HuH-7 (cell line): ENCODE measurements at places on chromosomes 5 and 9.

DNA sequence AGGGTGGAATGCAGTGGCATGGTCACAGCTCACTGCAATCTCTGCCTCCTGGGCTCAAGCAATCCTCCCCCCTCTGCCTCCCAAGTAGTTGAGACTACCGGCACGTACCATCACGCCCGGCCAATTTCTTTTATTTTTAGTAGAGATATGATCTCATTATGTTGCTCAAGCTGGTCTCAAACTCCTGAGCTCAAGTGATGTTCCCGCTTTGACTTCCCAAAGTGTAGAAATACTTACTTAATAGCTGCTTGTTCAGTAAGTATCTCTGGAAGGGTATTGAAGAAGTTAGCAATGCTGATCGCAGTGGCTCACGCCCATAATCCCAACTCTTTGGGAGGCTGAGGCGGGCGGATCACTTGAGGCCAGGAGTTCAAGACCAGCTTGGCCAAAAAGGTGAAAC, 35.7 kb upstream of the PLIN2 start:
- DNase-seq, result no peak

GRCh38 chr5:7169240-7169878, 226.6 kb upstream of the ADCY2 start:
- no peak for DNase-seq

DNA sequence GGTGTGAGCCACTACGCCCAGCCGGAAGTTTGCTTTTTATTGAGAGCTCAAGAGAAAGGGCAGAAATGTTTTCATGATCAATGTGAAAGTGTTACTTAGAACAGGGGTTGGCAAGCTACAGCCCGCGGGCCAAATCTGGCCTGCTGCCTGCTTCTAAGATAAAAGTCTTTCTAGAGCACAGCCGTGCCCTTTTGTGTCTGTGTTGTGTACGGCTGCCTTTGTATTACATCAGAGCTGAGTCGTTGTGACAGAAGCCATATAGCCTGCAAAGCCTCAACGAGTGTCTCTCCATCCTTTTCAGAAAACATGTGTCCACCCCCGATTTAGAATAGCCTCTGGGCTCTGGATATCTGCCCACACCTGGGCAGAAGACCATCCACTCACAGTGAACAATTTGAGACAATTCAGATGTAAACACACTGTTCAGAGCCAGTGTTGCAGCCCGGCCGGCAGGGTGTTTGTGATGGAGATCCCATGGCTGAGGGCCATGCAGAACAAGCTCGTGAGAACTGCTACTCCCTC, 28.8 kb downstream of the AK8 start:
- DNase-seq, result no peak

DNA sequence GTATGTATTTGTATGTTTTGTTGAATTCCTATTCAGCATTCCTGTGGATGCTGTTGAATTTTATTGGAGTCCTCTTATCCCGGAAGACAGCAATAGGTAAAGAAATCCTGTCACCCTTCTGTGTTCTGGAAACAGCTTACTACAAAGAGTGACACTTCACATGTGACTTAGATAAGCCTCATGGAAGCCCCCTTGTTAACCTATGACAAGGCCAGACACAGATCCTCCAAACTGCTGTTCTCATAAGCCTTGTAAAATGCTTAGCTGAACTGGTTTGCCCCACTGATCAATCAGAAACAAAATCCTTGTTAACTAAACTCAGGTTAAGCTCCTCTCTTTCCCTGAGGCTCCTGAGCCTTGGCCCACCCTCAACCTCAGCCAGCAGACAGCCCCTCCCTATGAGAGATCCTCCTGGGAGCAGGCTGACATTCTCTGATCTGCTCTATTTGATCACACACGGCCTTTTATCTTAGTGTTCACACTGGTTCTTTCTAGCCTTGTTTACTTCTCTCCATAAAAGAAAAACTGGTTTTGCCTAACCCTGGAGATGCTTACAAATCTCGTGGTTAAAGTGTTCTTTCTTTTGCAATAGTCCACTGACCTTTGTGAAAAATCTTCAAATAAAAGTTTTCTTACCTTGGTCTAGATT, 29.4 kb upstream of the ATP6V1G1 start:
- DNase-seq, result no peak

GRCh38 chr5:112245656-112246055, 173.4 kb downstream of the EPB41L4A start:
- no peak for DNase-seq

DNA sequence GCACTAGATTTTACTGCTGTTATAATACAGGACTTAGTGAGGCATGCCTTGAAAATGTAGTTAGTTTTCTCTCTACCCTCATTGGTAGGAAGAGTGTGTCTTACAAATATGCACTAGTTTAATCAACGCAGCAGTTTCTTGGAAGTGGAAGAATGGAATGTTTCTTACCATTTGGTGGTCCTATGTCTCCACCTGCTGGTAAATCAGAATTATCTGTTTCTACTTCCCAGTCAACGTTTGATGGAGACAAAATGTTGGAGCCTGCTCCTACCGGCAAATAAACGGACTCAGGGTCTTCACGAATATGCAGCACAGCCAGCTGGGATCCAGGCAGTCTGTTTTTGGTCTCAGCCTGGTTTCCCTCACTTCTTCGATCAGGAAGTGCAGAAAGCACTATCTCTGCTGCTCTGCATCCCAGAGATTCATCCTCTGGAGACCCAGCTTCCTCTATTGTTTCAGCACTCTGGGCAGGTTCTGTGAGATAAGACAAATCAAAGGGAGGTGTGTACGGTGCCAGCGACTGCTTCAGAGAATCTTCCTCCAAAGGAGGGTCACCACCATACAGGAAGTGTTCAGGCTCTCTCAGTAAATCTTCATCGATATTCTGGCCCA, 59.5 kb upstream of the PCA3 start:
- peak; percentile 57 for DNase-seq

DNA sequence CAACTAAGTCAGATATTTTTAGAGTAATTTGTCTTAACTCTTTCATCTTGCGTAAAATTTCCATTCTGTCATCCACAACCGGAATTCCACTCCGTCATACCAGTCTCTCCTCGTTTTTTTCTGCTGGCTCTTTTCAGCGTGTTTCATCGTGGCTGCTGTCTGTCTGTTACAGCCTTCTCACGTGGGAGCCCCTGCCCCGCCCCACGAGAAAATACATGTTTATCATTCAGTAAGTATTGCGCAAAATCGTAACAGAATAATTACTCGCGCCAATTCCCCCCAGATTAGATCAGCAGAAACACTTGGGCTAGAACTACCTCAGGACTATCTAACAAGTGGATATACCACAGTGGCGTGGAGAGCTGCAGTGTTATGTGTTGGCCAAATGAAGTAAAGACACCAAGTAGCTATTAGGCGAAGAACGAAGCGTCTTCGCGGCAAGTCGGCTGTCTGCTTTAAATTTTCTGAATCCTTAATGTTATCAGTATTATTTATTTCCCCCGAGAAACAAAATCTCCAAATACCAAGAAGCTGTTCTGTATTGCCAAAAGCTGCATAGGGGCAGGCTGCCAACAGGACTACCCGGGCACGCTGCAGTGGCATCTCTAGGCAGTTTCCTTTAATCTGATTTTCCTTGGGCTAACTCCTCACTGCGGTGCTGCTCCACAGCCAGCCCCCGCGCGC, 566 bp upstream of the FOCAD start:
- DNase-seq, result no peak

GRCh38 chr5:106116682-106117081, 1554.1 kb downstream of the EFNA5 start:
- no peak for DNase-seq

DNA sequence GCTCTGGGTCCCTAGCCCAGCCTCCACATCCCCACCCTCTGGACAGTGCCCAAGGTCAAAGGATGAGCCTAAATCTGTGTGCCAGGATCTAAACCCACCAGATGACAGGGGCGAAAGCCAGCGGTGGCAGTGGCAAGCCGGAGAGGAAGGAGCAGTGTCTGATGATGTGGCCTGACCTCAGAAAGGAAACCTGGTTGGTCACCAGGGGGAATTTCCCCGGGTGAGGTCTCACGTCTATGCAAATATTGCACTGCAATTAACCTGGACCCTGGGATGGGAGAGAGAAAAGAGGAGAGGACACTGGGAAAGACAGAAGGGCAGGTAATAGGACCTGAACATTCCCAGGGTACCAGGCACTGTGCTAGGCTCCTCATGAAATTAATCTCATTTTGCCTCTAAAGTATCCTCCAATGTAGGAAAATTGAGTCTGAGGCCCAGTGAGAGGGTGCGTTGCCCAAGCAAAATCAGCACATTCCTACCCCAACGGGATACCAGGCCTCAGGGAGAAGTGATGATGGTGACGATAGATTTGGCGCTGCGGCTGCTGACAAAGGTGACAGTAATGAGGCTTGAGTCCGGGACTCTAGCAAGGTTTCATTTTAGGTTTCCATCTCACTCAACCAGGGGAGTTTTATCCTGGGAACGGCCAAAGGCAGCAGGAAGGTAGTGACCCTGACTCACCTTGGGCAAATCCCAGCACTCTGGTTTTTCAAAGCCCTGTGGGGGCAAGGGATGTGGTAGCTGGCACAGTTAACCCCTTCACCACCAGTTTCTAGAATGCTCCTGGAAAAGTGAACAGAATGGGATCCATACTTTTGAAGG, 13.4 kb upstream of the TNIP1 start:
- DNase-seq, result peak; percentile 59

GRCh38 chr9:123617952-123618678, 262.1 kb downstream of the CRB2 start:
- no peak for DNase-seq

DNA sequence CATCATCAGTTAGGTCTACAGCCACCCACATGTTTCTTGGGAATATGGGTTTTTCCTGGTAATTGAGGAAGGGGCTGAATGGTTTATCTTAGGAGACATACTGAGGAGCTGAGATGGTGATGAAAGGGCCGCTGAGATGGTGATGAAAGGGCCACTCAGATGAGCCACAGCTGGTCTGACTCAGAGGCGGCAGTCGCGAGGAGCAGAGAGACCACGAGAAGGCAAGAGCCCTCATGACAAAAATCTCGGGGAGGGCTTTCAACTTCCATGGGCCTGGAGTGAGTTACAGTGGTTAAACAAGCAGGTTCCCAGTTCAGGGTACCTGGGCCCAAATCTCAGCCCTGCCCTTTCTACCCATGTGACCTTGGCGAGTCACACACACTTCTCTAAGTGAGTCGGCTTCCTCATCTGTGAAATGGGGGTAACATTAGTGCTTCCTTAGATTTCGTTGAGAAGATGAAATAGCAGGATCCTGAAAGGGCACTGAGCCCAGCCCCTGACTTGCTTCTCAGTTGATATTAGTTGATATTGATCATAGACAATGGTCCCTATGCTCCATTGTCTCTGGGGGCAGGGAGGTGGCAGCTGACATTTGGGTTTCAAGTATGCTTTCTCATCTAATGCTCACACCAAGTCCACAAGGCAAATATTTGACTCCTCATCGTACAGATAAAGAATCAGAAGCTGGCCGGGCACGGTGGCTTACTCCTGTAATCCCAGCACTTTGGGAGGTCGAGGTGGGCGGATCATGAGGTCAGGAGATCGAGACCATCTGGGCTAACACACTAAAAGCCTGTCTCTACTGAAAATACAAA, 169.5 kb downstream of the RGS3 start:
- no peak for DNase-seq

DNA sequence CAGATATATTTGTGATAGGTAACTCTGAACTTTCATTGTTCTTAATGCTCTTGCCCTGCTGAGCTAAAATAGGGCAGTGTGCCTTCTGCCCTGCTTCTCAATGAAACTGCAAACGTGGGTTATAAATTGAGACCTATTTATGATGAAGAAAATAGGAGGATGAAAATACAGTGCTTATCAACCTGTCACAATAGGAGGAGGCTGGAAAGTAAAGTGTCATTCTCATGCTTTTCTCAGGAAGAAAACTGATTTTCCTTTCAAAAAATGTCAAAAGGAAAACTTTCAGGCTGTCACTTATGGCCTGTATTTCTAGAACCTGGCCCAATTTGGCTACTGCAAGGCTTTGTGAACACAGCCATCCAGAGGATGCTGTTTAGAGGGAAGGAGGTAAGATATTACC, 130.3 kb upstream of the TUSC1 start:
- no peak for DNase-seq

DNA sequence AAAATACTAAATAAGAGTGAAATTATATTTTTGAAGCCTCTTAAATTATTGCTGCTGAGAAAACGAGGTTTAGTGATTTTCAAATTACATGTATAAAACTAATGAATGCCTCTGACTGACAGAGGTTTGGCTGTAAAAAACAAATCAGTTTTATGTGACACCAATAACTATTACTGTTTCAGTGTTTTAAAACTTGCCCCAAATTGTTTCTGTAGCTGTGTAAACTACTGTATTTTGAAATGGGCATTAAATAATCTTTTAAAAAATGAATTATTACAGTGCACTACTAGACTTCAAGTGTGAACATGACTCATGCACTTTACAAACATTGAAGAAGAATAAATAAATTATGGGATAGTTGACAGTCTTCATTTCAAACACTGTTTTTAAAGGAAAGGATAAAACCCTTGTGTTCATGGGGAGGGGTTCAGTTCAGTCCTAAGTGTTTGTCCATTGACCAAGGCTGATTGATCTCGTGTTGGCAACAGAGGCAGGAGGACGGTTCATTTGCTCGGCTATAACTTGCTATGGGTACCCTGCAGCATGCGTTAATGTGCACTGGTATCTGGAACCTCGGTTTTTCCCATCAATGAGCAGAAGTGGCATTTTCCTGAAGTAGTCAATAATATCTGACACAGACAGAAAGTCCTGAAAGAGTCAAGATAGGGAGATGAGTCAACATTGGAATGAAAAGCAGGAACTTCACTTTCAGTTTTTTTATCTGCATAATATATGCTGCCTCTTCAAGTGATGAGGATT, 15.6 kb downstream of the C5orf58 start:
- DNase-seq, result no peak

DNA sequence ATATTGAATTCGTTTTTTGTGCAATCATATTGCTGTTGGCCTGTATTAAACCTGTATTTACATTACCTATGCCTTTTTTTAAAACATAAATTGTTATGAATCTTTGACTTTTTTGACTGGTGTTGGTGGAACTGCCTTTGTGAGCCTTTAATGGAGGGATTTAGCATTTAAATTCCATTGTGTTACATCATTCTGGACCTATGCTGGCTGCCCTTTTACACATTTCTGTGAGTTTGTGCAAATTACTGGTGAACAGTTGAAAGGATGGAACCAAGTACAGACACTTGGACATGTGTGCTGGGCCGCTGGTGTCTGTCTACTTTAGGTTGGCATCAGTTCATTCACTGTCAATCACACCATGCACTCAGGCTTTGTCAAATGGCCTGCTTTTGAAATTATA, 3.4 kb downstream of the SNX18 start:
- DNase-seq, result no peak

DNA sequence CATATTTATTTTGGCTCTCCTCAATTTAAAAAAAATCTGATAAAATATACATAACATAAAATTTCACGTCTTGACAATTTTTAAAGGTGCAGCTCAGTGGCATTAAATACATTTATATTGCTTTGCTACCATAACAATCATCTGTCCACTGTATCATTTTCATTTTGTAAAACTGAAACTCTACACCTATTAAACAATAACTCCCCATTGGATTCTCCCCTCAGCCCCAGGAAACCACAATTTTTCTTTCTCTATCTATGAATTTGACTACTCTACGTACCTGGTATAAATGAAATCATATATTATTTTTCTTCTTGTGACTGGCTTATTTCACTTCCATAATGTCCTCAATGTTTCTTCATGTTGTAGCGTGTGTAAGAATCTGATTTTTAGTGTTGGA, 563.5 kb downstream of the PRR16 start:
- DNase-seq, result no peak
